ENCODE measurements at places on chromosomes 11 and 22.

- DNase-seq, result no peak
Observed at GRCh38 chr11:18223591-18224387, 12.8 kb downstream of the SAA4 start.

GRCh38 chr22:38083931-38084631 is at the start of gene SLC16A8:
TSS of gene SLC16A8 (minus strand) at chr22:38084184. CDS start at chr22:38082873, 1,311 bp downstream.
- peak; percentile 41 for DNase-seq

DNA sequence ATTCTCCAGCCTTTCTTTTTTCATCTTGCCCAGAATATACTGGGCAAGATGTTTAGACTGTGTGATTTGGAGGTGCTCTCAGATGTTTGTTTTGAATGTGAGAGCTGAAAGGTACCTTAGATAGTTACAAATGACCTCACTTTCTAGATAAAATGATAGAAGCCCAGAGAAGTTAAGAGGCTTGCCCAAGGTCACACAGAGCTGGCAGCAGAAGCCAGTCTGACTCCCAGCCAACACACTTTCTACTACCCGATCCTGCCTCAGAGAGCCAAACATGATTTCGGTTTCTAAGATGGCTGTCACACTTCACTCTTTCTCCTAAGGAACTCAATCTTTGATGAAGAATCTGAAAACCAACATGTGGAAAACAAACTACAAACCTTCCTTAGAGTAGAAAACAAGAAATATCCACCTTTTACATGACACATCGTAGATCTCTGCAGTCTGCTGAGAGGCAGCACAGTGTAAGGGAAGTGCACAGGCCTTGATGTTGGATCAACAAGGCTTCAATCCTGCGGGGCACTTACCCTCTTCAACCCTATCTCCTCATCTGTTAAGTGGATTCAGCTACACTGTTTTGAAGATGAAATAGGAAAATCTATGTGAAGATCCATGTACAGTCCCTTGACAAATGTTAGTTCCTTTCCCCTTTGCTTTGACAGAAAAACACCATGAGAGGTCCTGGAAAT is 58.6 kb downstream of the SYTL2 start:
- DNase-seq, result no peak

DNA sequence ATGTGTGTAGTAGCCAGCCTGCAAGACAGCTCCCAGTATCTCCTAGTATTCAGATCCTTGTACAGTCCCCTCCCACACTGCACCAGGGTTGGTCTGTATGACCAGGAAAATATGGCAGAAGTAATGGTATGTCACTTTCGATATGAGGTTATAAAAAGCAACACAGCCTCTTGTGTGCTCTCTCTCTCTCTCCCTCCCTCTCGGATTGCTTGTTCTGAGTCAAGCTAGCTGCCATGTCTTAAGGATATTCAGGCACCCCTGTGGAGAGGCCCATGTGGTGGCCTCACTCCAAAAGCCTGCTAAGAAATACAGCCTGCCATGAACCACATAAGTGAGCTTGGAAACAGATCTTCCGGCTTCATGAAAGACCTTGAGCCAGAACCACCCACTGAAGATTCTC is 25.4 kb downstream of the FXYD6 start:
- DNase-seq, result no peak

- DNase-seq, result peak; percentile 43
Observed at GRCh38 chr22:37951305-37951704, 2.1 kb downstream of the C22orf23 start.
